Naive thymus-derived CD4-positive, alpha-beta T cell (primary cell): ENCODE measurements at places on chromosomes 12 and 14. TPM values are rescaled to one million over a fixed set of nuclear protein-coding genes. Genes with fewer than 3 reads are reported as not detected.

CLEC2A gene
- total RNA-seq, result not detected

- no peak overlapping the region for H3K4me3 ChIP-seq
- DNase-seq, result no peak
- no peaks in the 10 kb centered on the region for H3K36me3 ChIP-seq
- no peaks in the 10 kb centered on the region for H3K27me3 ChIP-seq
- no peak overlapping the region for H3K27ac ChIP-seq
Observed at GRCh38 chr14:33726685-33727084, 224.2 kb downstream of the EGLN3 start.

- no peaks in the 10 kb centered on the region for H3K36me3 ChIP-seq
- H3K27me3 ChIP-seq, result no peaks in the 10 kb centered on the region
- H3K4me1 ChIP-seq, result no peaks in the 10 kb centered on the region
- no peak for DNase-seq
Observed at GRCh38 chr12:108670066-108670631, 36.5 kb upstream of the SELPLG start.

DNA sequence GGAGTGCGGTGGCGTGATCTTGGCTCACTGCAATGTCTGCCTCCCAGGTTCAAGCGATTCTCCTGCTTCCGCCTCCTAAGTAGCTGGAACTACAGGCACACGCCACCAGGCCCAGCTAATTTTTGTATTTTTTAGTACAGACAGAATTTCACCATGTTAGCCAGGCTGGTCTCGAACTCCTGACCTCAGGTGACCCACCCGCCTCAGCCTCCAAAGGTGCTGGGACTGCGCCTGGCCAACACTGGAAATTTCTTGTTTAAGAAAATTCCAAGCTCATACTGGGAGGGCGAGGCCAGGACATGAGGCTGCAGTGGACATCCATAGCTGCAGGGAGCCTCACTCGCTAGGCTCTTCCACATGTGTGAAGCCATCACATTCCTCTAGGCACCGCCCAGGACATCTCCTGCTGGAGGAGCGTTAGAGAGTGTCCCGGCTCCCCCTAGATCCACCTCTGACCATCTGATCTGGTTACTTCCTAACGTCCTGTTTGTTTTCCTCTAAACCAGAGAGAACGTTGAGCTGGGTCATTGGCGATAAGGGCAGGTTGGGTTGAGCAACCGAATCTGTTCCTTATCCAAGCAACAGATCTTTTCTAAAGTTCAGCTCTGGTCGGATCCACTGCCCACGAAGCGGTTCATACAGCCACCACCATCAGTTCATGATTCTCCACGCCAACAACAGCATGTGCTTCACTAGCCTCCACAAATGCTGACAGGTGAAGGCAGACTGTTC lies 108.2 kb upstream of the MED13L start:
- H3K4me3 ChIP-seq, result no peak overlapping the region
- H3K27me3 ChIP-seq, result no peaks in the 10 kb centered on the region
- H3K4me1 ChIP-seq, result no peaks in the 10 kb centered on the region
- DNase-seq, result no peak
- H3K27ac ChIP-seq, result no peak overlapping the region

- no peak for DNase-seq
- H3K4me3 ChIP-seq, result no peak overlapping the region
- H3K4me1 ChIP-seq, result peaks cover 93% of the 10 kb centered on the region
- peak overlapping the region; percentile 72 for H3K27ac ChIP-seq
- no peaks in the 10 kb centered on the region for H3K36me3 ChIP-seq
Observed at GRCh38 chr14:73745571-73746519, 31.7 kb upstream of the PNMA1 start.

GRCh38 chr12:10293570-10294227 lies 14.0 kb upstream of the KLRD1 start:
- no peak for DNase-seq
- peaks cover 22% of the 10 kb centered on the region for H3K4me1 ChIP-seq
- H3K27me3 ChIP-seq, result no peaks in the 10 kb centered on the region

- H3K27ac ChIP-seq, result no peak overlapping the region
- DNase-seq, result no peak
- H3K27me3 ChIP-seq, result no peaks in the 10 kb centered on the region
- no peak overlapping the region for H3K4me3 ChIP-seq
- H3K36me3 ChIP-seq, result no peaks in the 10 kb centered on the region
- peaks cover 12% of the 10 kb centered on the region for H3K4me1 ChIP-seq
Observed at GRCh38 chr12:95857799-95858198, 953 bp upstream of the SNRPF start.

MRPL42 gene
- 30.1 TPM for total RNA-seq

GRCh38 chr14:105378199-105378598 lies 20.1 kb upstream of the TEX22 start:
- H3K4me1 ChIP-seq, result no peaks in the 10 kb centered on the region
- no peak for DNase-seq
- H3K36me3 ChIP-seq, result peaks cover 19% of the 10 kb centered on the region
- no peak overlapping the region for H3K27ac ChIP-seq

OGFOD2 gene
- 25.1 and 27.2 TPM in 2 replicates for total RNA-seq

GRCh38 chr12:27468241-27468640 lies 21.7 kb downstream of the SMCO2 start:
- no peak for DNase-seq
- no peaks in the 10 kb centered on the region for H3K27me3 ChIP-seq
- H3K36me3 ChIP-seq, result no peaks in the 10 kb centered on the region
- no peak overlapping the region for H3K4me3 ChIP-seq

DNA sequence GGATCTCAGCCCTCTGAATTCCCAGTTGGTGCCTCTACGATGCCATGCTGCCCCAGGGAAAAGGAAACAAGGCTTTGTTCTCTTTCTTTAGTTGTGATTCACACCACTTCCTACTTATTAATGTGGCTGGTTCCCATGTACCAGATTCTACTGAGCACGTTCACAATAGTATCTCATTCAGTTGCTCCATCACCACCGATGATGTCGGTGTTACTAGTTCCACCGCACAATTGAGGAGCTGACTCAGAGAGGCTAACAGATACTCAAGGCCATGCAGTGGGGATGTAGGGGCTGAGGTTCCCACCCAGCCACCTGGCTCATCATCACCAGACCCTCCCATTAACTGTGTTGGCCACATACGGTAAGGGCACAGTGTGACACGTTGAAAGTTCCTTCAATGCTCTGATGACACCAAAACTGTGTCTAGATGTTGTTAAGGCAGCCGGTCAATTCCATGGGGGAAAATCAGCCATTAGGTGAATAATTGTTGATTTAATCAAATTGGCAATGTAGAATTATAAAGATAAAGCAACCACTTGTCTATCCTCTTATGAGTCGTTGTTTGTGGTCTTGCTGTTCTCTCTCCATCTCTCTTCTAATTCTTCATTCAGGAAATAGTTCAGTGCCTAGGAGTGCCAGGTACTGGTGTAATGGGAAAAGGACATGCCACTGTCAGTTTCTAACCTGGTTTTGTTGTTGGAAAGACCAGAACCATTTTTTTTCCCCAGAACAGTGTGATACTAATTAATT lies 244.2 kb upstream of the CRY1 start:
- H3K27me3 ChIP-seq, result no peaks in the 10 kb centered on the region
- DNase-seq, result no peak
- H3K4me3 ChIP-seq, result no peak overlapping the region
- peaks cover 21% of the 10 kb centered on the region for H3K4me1 ChIP-seq
- no peak overlapping the region for H3K27ac ChIP-seq
